NCI-H1436 (cell line): ENCODE measurements at places on chromosomes 2 and 18.

DNA sequence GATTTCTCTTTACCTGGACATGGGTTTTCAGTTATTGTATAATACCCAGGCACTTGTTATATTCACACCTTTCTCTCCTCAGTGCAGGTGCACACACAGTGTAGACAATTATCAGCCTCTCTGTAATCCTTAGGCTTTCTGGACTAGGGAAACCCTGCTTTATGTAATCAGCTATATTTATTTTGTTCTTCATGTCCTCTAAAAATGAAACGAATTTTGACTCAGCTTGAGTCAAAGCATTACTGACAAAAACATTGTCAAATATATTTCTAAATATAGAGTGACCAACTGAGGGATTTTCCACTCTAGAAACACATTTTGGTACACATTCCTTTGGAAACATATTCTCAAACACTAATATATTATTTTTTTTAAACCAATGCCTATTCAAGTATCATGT is 144.8 kb upstream of the GULP1 start:
- no peak for DNase-seq

- DNase-seq = peak; percentile 9
Measured at GRCh38 chr2:54176577-54176976, 61.2 kb downstream of the ACYP2 start.

DNA sequence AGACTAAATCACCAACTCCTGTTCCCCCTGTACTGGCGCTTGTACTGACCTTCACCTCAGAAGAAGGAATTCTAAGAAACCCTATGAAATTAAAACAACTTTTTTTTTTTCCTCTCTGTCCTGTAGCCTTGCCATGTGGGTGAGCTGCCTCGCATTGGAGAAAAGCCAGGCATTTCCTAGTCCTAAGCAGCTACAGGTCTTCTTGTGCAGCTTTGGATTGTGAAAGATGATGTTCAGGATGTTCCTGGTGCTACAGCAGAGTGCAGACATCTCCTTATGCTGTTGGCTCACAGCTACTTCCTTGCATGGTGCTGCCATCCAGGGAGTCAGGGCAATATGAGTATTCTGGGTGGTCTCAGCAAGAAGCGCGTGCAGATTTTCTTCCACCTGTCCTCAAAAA is 11.9 kb downstream of the PIK3C3 start:
- no peak for DNase-seq

DNA sequence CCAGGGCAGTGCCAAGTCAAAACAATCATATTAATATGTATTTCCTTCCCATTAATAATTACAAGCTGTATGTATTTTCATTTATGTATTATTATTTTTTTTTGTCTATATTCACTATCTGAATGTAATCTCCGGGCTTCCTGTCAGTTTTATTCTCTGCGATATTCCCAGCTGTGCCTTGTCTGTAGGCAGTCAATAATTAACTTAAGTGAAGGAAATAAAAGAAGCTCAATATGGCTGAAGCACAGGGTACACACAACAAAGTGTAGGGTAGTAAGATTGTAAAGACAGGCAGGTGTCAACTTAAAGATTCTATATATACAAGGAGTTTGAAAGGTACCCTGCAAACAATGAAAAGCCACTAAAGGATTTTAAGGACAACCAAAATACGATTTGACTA is 122.9 kb downstream of the ROCK1 start:
- no peak for DNase-seq

DNA sequence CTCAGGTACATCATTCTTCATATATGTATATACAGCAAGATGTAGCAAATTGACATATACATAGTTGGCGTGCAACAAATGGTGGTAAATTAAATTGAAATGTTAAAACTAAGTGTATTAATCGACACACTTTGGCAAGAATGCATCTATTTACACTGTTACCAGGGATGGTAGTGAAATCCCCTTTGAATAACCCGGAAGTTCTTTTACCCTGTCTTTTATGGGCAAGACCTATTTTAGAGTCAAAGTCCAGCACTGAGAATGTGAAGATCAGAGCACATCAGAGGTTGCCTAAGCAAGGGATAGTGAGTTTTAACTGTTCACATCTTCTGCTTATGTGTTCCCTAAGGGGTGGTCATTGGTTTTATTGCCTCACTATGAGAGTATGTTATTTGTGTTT is 7.6 kb upstream of the TMEFF2 start:
- no peak for DNase-seq

DNA sequence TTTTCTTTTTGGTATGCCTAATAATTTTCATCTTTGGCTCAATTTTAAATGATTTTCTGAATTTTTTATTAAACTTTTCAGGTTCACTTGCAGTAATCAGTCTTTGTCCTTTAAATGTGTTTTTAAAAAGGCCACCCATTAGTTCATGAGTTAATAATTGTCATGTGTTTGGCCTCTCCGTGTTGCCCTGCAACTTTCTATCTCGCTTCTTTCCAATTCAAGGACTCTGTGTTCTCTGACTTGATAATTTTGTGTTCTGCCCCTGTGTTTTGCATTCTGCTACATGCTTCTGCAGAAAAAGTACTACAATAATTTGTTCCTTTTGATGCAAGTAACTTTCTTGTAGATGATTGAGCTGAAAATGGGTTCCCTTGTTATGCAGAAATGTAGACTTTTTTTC is 921.4 kb upstream of the LRATD1 start:
- DNase-seq = no peak

GRCh38 chr18:11976315-11977152 is 4.8 kb upstream of the IMPA2 start:
- DNase-seq = no peak

DNA sequence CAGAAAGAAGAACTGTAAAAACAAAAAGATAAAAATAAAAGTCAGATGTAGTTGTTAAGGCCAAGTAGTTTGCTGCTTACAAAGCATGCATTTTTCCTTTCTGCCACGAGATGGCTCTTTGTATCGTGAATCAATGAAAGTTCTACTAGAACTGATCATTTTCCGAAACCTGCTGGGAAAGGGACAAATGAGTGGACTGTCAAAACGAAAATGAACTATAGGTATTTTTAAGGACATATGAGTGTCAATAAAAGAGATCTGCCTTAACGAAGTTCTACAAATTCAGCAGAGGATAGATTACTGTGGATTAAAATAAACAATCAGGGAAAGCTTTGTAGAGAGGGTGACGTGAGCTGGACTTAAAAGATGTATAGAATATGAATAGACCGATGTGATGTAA is 15.0 kb upstream of the ELOA2 start:
- DNase-seq = peak; percentile 6

- DNase-seq = no peak
Measured at GRCh38 chr2:69389271-69389670, 2.2 kb upstream of the GFPT1 start.

GRCh38 chr2:181174611-181175580 is 194.5 kb downstream of the UBE2E3 start:
- no peak for DNase-seq

GRCh38 chr2:135009339-135009738 is 37.9 kb downstream of the MAP3K19 start:
- DNase-seq = no peak

- DNase-seq = no peak
Measured at GRCh38 chr2:241734208-241734466, 293 bp upstream of the D2HGDH start.

GRCh38 chr2:33086400-33087015 is 139.8 kb downstream of the LTBP1 start:
- no peak for DNase-seq

DNA sequence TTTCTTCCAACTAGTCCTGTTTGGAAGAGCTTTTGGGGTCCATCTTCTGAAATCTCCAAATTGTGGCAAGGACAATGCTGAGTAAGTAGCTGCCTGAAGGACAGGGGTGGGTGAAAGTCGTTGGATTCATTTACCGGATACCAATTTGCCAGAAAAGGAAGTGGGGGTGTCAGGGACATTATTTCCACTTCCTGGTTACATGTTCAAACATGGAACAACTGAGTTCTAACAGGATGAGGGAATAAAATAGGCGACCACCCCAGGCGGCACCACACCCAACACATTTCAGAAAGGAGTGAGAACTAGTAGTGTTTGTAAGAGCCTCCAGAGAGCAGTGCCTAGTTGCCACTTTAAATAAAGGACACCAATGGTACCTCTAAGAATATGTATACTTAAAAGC is 158.6 kb upstream of the SERTAD2 start:
- no peak for DNase-seq

DNA sequence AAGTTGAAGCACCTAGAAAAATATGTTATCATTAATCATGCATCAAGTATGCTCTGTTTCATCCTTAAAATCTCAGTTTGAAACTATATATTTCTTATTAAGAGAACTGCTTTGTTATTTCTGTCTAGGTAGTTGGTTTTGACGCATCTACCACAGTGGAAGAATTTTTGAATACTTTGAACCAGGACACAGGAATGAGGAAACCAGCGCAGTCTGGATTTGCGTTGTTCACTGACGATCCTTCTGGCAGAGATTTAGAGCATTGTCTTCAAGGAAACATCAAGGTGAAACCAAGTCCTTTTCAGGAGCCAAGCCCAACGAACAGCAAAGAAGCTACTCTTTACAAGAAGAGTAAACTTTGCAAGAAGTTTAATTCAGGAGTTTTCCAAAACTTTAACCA is 30.1 kb upstream of the DYNC2LI1 start:
- DNase-seq = no peak

DNA sequence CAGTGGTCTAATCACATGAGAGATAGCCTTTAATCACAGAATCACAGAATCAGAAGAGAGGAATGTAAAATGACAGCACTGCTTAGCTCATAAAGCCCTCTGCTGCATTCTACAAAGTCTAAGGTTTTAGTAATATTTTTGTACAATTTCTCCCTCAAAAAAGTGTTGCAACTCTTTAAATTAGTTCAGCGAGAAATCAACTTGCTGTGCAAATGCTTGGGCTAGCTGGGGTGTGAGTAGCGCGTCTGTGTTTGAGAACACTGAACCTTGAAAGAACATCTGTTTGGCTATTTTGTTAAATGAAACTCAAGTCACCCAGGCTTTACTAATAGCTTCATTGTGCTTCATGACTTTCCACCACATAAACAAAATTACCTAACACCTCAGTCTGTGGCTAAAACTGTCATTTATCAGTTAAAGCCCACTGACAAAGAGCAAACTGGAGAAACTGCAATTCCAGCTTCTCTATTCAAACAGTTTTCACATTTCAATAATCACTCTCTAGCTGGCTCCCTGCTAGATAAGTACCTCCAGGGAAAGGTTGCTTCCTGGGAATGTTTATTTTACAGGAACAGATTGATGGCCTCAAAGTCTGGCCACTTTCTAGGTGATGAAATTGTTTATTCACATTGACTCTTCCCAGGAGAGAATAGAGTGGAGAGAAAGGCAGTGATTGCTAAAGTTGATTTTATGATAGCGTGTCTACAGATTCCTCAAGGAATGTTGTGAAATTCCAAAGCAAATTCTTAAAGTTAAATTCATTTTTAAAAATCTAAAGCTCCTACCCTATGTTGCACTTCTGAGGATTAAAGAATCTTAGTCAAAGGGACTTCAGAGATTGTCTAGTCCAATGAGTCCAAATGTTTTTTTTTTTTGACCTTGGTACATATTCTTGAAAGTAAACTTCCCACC is 36.0 kb upstream of the STAT1 start:
- no peak for DNase-seq

GRCh38 chr2:58714238-58714637 is 473.1 kb upstream of the FANCL start:
- no peak for DNase-seq

- no peak for DNase-seq
Measured at GRCh38 chr18:30766053-30766452, 276.5 kb downstream of the DSC3 start.

DNA sequence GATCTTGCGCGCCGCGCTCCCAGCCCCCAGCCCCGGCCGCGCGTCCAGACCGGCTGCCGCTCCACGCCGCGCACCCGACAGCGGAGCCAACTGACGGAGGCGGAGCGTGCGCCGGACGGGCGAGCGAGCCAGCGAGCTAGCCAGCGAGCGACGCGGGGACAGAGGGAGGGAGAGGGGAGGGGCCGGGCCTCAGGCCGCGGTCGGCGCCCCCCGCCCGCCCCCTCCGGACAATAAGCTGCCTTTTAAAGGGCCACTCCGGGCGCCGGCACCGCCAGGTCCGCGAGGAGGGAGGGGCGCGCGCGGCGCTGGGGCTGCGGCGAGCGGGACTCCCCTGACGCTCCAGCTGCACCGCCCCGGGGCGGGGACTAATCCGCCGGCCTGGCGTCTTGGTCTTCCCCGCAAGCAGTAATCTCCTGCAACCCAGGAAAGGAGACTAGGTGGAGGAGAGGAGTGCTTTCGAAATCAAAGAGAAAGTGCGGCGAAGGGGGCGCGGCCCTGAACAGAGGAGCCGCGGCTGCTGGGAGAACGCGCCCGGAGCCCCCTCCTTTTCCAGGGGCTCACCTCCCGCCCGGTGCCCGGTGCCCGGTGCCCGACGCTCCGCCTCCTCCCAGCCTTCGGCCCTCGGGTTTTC is at the start of gene BIN1:
Gene BIN1 (minus strand): TSS at position 164 of the 631 bp plus-strand sequence. CDS start 211 bp downstream, outside the sequence.
- DNase-seq = no peak

DNA sequence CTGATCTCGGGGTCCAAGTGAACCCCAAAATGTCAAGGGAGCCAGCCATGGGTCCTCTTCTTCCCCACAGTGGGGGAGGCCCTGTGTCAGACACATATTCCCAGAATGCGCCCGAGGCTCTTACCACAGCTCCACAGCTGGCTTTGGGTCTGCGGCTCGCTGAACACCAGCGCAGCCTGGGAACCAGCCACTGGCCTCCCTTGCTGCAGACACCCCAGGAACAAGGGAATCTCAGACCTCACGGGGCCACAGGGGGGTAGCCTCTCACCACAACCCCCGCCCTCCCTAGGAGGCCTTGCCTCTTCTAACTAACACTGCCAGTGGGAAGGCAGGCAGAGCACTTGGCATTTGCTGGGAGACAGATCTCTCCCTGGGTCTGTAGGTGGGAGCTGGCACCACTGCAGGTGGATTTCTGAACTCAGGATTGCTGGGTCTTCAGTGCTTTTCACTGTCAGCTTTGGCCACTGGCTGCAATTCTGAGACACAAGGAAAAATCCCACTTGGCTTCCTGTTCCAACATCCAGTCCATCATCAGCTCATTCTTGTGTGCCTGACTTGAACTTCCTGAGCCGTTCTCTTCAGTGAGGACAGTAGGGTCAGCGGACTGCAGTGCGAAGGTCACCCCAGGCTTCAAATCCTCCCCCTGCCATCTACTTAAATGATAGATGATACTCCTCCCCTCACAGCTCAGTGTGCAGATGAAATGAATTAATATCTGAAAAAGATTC is 128.7 kb downstream of the CAPN13 start:
- DNase-seq = no peak

GRCh38 chr2:134690629-134691215 is 28.1 kb downstream of the TMEM163 start:
- DNase-seq = no peak

GRCh38 chr2:111678651-111679050 is 205.3 kb downstream of the ANAPC1 start:
- no peak for DNase-seq

GRCh38 chr2:240919786-240920782 is 13.9 kb downstream of the CROCC2 start:
- DNase-seq = no peak

- DNase-seq = no peak
Measured at GRCh38 chr2:236872015-236872414, 213.7 kb upstream of the COPS8 start.

DNA sequence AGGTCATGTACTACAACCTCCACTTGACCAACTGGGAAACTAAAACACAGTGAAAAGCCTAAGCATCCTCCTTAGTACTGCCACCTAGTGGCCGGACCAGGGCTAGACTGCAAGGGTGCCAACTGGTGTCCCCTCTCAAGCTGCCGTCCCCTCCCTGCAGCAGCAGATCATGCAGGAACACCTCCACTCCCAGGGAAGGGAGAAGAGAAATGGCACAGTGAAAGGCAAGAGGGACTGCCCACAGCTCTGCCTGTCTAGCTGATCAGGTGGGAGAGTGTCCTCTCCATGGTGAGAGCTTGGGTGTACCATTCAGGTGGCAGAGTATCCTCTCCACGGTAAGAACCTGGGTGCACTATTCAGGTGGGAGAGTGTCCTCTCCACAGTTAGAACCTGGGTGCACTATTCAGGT is 78.1 kb downstream of the AAK1 start:
- peak; percentile 37 for DNase-seq
